AG04450 (cell line): ENCODE measurements at places on chromosomes 13 and 19.

- no peak for DNase-seq
Observed at GRCh38 chr13:30966101-30966500, 33.6 kb downstream of the TEX26 start.

GRCh38 chr13:54241719-54242118 is 1213.1 kb downstream of the OLFM4 start:
- DNase-seq, result no peak

GRCh38 chr13:20567881-20568528 is 1.0 kb downstream of the IFT88 start:
- DNase-seq, result no peak

- no peak for DNase-seq
Observed at GRCh38 chr19:4503825-4504170, 14.5 kb downstream of the PLIN4 start.

- DNase-seq, result no peak
Observed at GRCh38 chr13:46536341-46536740, 16.6 kb upstream of the LRCH1 start.

DNA sequence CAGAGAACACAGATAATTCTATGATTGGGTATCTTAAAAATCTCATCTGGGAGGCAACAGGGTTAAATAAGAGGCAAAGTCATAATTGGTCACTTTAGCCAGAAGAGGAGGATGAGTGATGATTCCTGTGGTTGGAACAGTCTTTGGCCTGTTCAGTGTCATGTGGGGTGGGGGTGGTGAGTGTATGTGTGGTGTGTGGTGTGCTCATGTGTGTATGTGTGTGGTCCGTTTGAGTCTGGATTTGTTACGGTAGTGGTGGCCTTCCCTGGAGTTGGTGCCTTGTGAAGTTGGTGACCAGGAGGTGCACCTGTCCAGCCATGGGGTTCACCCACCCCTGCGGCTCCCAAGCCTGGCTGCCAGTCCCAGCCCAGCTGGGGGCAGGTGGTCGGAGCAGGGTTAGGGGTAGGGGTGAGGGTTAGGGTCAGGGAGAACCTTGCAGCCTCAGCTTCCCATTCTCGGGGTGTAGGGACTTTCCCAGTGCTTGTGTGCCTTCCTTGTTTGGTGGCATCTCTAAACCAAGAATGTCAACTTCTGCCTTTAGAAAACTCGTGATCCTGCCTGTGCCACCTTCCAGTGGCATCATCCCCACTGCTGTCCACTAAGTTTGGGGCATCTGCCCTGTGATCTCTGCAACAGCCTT is 97.5 kb downstream of the RAB20 start:
- no peak for DNase-seq

GRCh38 chr13:47409778-47410177 is 512.9 kb upstream of the HTR2A start:
- DNase-seq, result no peak

DNA sequence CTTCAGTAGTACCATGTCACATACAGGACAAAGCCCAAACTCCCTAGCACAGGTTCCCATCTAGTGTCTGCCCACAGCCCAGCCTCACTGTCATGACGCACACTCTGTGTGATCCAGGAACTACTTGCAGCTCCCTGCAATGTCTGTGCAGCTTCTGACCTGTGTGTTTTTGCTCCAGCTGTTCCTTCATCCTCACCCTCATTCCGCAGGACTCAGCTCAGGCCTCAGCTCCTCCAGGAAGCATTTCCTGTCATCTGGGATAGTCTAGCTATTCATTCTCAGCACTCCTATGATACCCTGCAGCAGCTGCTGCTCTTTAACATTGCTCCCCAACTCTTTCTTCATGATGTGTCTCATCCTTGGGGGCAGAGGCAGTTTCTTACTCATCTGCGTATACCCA is 56.1 kb downstream of the ENOX1 start:
- peak; percentile 46 for DNase-seq

- peak; percentile 16 for DNase-seq
Observed at GRCh38 chr13:67120872-67121531, 109.1 kb downstream of the PCDH9 start.

DNA sequence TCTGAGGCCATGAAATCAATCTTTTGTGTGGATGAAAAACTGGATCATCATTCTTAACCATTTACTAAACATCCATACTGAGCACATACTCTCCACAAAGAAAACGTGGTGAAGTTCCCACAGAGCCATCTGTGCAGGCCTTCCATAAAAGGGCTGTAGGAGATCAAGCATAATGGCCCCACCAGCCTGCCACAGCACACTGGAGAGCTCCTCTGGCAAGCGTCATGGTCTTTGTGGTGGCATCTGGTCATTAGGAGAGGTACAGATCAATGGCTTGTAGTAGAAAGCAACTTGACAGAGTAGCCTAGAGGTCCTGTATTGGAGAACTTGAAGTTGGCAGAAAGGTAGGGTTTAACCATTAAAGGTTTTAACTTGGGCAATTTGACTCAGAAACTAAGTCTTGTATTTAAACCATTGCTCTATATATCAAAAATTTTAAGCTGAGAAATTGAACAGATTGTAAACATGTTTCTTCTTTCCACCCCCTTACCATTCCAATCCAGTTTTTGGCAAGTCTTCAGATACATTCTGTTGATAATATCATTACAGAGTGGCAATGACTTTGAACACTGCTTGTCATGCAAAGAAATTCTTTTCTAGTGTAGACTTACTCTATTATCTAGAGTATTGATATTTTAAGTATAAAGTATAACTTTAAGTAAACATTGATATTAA is 128.3 kb downstream of the LMO7 start:
- DNase-seq, result no peak

GRCh38 chr19:32864318-32865007 is 5.1 kb downstream of the SLC7A9 start:
- no peak for DNase-seq

- DNase-seq, result no peak
Observed at GRCh38 chr13:28347456-28348371, 147.2 kb downstream of the FLT1 start.

DNA sequence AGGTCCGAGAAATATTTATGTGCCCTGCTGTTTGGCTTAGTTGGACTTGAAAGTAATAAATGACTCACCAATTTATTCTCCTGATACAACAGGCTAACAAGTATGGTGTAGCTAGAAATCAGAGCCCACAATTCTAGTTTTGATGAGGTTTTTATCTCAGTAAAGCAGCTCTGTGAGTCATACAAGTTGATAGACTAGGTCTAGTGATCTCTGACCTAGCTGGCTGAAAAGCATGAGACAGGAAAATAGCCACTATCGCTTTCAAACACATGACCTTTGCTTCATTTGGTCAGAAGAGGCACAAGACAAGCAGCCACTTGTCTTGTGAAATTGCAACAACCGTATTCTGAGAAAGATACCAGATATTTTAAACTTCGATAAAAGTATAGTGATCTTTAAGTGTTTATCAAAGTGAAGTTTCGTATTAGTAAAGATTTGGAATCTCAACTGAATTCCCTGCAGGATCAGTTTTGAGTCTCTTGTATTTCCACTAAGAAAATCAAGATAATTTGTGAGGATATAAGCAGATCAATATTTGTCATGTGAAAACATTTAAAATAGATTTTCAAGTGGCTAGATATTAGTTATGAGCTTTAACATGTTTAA is 126.7 kb downstream of the MAB21L1 start:
- no peak for DNase-seq

DNA sequence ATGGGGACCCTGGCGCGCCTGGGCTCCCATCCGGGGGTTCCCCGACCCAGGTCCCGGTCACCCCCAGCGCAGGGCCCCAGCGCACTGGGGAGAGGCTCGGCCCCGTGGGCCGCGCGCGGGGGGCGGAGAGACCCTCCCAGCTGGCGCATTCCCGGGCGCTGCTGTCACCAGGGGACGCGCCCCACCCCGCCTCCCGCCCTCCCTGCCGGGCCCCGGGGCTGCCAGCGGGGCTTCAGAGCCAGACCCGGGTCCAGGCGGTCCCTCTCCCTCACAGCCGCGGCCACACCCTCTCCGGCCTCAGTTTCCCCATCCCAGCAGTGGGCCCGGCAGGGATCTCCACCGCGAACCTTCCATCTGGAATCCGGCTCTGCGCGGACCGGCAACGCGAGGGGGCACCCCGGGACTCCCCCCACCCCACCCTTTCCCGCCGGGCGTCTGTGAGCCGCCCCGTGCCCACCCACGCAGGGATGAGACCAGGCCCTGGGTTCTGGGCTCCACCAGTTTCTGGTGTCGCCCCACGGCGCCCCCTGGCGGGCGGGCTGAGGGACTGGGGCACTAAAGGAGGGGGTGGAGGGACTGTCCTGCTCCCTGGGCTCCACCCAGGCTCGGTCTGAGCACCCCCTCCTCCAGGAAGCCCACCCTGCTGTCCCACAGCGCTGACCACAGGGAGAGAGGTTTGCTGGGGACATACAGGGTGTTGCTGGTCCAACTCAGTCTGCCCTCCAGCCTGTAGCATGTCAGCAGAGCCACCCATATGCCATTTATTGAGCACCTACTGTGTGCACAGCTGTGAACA is 878 bp upstream of the ADAMTSL5 start:
- DNase-seq, result no peak

DNA sequence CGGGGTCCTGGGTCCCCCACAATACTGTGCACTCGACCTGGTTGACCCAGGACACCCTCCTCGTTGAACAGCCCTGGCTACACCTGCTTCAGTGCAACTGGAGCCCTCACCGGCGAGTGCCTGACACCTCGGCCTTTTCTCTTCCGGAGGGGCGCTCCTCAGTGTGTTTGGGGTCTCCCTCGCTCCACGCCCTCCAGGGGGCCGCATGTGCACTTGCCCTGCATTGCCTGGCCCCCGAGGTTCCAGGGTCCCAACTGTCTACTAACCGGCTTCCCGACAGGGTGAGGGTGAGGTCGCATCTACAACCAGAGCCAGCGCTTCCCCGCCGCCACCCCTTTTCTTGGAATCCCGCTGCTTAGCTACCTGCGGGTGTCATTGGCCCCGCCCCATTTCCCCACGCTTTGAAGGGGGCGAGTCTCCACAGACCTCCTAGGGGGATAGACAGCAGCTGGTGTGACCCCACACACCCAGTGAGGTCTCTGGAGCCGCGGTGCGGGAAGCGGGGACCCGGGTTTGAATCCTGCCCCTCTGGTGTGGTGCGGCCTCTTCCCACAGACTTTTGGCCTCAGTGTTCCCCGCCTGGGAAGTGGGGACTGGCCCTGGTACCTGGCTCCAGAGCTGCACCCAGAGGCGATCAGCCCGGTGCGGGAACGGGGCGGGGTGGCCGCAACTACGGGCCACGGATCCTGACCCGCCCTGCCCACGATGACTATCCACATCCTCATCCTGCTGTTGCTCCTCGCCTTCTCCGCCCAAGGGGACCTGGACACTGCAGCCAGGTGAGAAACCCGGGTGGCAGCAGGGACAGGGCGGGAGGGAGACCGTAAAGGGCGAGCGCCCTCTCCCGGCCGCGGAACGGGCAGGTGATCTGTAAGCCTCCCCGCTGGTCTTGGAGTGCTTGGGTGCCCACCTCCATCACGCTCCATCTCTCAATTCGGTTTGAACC is at the start of gene ADM5:
Gene ADM5 (plus strand): TSS at position 462 of the 946 bp plus-strand sequence. CDS start 244 bp downstream, at position 706.
- no peak for DNase-seq

DNA sequence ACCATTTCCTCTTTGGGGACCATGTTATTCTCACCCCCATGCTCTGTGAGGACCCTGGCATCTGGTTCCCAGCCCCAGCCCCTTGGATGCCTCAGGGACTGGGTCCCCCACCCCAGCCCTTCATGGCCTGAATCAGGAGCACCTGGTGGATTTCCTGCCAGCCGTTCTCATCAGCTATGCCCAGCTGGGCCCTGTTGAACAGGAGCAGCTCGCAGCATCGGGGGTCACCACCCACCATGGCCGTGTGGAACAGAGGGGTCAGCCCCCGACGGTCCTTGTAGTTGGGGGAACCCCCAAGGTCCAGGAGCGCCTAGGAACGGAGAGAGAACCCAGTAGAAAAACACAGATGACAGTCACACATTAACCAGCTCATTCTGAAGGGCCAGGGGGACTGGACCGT is 7.8 kb downstream of the SHANK1 start:
- no peak for DNase-seq

GRCh38 chr13:57627663-57628062 is 3.9 kb upstream of the PCDH17 start:
- no peak for DNase-seq
